ENCODE measurements at places on chromosomes 11 and 22.
A peak's percentile ranks its signal among the peaks of the same experiment; 100 is the strongest.

DNA sequence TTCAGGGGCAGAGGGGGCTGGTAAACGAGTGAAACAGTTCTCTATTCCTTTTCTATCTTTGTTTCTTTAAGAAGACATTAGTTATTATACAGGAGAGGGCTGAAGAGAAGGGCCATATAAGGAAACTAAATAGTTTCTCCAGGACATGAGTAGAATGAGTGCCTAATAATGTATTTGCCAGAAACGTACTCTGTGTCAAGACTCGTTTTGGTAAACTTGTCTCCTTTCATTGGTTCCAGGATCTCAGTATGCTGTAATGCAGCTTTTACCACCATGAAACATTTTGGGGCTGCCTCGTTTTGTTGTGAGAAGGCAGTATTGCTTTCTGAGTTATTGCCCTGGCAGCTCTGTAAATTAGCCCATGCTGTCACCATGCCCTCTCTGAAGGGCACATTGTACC, 51.7 kb downstream of the POLD3 start:
- no peak for DNase-seq

DNA sequence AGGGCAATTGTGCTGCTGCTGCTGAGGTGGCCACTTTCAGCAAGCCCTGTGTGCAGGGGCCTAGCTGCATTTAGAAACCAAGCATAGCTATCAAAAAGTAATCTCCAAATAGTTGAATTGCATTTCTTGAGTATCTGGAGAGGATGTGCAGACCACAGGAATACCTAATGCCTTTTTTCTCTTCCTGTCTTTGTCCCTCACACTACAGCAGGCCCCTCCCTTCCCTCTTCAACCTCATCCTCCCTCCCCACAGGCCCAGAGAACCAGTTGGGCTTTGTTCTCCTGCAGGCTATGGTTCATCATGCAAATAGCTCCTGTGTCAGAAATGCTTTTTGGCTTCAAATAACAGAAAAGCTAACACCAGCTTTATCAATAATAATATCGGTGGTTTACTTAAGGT, 47.7 kb downstream of the DKK3 start:
- peak; percentile 51 for DNase-seq

DNA sequence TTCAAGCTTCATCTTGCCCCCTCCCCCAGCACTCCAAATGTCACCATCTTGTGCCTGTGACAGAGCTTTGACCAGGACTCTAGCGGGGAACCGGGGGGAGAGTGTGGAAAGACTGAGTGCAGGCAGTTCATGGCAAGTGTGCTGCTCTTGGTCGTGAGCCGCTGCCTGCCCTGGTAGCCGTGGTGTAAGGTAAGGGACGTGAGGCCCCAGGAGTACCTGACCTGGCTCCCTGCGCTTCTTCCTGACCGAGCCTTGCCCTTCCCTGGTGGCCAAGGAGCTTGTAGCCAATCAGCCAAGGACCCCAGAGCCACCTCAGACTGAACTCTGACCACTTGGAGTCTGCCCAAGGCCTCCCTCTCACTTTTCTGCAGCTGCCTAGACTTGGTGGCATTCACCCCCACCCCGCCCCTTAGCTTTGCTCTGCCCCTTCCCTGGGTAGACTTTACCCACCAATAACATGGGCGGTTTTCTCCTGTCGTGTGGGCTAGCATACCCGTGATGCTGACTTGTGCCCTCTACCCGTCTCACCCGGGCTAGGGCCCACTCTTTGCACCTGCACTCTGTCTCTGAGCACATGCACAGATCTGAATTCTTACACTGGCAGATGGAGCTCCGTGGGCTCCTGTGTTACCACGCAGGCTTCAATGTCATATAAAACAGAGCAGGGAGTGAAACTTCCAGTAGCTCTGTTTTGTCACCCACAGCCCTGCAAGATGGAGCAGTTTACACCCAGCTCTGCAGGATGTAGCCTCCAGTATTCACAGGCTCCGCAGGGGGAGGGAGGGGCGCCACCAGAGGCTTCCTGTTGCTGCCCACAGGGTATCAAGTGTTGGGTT, 1.5 kb downstream of the DGKZ start:
- DNase-seq, result peak; percentile 73

- DNase-seq, result no peak
Observed at GRCh38 chr11:65482306-65482850, 16.5 kb upstream of the MALAT1 start.

GRCh38 chr11:37511425-37511933, 913.4 kb upstream of the RAG2 start:
- DNase-seq, result no peak

- DNase-seq, result peak; percentile 83
Observed at GRCh38 chr11:64859542-64860414, 15.3 kb upstream of the CDC42BPG start.

DNA sequence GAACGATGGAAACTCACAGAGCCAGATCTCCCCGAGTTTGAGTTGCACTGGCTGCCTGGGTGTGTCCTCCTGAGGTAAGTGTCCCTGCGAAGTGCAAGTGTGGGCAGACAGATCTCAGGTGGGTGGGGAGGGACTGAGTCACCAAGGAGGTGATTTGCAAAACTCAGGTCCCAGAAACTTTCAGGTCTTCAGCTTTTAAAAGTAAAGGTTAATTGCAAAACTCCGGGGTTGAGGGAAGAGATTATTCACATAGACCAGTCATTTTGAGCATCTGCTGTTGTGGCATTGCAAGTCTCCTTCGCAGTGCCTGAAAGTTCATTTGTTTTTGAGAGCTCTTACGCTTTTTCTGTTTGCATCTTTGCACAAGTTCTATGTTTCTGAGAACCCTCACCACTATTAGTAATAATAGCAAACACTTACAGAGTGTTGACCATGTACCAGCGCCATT, 7.1 kb downstream of the CD44 start:
- peak; percentile 36 for DNase-seq

GRCh38 chr22:45972091-45972888, 4.7 kb downstream of the WNT7B start:
- no peak for DNase-seq

DNA sequence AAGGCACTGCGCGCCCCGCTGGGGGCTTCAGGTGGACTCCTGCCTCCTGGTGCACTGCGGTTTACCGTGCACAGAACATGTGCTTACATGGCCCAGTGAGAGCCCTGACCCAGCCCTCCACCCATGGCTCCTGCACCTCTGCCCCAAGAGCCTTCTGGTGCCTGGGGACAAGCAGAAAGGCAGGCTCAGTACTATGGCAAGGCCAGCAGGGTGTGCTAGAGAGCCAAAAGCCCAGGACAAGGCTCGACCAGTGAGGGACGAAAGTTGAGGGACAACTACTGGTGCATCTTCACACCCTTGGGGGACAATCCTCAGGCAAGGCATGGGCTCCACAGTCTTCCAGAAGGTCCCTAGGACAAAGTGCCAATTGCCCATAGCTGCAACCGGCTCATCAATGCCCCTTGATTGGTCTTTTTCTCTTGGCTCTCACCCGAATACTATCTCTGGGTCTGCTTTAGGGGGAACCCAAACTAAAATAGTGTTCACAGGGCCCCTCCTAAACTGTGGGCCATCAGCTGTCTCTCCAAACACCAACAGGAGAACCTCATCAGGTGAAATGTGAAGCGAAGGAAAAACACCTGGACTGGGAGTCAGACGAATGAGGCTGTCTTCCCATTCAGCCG, 13.5 kb downstream of the PGA5 start:
- DNase-seq, result no peak

DNA sequence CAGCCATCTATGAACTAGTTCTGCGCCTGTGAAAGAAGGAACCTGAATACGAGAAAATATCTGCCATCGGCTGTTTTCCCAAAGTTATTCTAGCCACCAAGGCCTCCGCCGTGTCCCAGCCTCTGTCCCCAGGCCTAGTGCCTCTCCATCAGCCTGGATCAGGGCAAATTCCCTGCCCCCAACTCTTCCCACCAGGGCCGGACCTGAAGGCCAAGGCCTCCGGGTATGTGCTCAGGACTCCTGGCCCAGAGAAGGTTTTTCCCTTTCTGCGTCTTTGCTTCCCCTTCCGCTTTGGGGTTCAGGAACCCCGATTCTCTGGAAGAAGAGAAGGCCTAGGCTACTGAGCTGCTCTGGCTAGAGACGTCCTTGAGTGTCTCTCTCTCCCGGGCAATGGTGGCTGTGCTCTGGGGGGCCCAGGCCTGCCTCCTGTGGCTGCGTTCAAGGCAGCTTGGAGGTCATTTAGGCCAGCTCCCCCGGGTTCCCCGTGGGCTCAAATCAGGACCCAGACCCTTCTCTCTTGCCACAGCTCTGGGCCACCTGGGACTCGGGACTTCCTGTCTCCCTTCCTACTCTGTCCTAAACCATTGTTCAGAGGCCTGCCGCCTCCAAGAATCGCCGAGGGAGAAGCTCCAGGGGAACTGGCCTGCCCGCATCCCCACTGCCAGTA, 1.6 kb downstream of the ALX4 start:
- DNase-seq, result no peak

- no peak for DNase-seq
Observed at GRCh38 chr11:21056644-21057043, 387.3 kb downstream of the NELL1 start.

DNA sequence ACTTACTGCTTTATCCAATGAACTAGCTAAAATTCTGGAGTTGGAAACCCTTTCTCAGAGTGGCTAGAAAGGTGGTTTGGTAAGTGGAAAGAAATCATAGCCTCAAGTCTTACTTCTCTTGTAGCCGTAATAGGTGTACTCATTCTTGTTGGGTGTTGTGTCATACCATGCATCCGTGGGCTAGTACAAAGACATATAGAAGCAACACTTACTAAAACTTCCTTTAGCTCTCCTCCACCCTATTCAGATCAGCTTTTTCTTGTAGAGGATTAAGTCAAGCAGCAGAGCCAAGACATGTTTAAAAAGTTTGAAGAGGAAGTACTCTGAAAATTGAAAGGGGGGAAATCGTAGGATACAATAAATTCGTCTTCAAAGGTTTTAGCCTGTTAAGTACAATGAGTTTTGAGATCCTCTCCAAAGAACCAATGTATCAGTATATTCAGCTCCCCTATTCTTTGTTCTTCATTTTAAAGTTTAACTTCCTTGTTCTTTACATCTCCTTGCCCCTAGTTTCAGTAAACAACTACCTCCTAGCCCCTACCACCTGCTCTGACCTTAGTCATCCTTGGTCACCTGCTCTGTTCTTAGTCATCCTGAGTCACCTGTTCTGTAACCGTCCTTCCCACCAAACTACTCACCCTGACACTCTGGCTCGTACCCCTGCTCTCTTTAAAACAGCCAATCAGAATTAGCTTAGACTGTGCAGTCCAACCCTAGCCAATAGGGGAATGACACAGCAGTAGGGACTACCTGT, 62.1 kb upstream of the DEUP1 start:
- DNase-seq, result no peak

DNA sequence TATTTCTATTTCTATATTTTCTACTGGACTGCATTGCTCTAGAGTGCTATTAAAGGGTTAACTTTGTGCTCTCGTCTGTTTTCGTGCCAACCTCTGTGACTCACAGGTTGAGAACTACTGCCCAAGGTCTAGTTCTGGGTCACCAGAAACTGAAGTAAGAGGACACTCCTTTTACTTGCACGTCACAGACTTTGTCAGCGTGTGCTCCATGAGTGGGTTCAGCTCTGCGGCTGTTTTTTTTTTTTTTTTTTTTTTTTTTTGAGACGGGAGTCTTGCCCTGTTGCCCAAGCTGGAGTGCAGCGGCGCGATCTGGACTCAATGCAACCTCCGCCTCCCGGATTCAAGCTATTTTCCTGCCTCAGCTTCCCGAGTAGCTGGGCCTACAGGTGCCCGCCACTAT, 49.8 kb downstream of the CLMP start:
- no peak for DNase-seq

DNA sequence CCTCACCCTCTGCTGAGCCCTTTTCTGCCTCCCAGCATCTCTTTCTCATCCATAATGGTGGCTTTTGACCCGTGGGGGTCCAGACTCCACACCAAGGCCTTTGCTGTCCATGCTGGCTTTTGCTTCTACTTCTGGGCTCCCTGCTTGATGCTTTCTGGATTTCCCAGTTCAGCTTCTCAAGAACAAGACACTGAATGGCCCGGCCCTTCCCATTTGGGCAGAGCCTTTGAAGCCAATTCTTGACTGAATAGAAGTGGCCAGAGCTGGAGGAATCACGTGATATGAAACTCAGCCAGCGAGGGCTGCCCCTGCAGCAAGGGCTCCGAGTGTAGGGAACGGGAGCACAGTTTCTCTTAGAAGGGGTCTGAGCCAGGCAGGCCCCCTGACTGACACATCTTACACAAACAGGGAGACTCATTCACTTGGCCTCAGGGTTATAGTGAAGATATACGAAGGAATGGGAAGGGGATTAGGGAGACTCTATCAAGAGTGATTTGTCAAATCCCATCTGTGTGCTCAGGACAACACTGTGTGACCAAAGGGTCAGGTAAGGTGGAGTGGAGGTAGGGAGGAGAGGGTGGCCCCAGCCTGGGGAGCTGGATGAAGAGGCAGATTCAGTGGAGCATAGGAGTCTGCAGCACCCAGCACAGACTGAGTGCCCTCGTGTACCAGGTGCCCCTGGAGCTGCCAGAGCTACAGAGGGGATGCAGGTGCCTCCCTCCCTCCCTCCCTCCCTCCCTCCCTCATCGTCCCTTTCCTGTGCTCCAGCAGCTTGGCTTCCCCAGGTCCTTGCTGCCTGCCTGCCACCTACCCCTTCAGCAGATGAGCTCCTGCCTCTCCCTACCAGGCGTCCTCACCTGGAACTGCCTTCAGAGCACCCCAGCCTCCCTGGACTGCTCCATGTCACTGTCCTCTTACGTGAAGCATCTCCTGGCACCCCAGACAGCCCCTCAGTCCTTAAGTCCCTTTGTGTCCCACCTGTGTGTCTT, 106.0 kb downstream of the TRIM29 start:
- no peak for DNase-seq

DNA sequence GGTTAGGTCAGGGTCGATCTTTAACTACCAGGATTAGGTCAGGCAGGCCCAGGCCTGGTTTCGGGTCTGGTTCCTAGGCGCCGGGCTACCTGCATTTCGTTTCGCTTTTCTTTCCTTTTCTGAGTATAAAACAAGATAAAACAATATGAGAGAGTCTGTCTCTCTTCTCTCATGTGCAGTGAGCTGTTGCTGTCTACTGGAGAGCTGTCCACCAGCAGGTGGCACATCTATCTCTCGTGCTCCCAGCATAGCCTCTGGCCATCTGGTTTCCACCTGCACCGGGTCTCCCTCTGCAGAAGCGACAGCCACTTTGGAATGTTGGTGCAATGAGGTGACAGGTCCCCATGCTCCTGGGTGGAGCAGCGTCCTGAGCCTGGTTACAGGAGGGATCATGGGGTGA, 27.6 kb downstream of the RIBC2 start:
- peak; percentile 18 for DNase-seq

- DNase-seq, result no peak
Observed at GRCh38 chr11:23205156-23205871, 345.0 kb upstream of the CCDC179 start.
